Putamen (tissue), 1 donor: ENCODE measurements at places on chromosomes 2 and 18.

- DNase-seq = no peak
Measured at GRCh38 chr18:55179425-55179824, 220.2 kb upstream of the CCDC68 start.

- no peak for DNase-seq
Measured at GRCh38 chr18:24990671-24991134, 361.3 kb downstream of the ZNF521 start.

GRCh38 chr2:136055929-136056688 lies 61.8 kb downstream of the CXCR4 start:
- no peak for DNase-seq

DNA sequence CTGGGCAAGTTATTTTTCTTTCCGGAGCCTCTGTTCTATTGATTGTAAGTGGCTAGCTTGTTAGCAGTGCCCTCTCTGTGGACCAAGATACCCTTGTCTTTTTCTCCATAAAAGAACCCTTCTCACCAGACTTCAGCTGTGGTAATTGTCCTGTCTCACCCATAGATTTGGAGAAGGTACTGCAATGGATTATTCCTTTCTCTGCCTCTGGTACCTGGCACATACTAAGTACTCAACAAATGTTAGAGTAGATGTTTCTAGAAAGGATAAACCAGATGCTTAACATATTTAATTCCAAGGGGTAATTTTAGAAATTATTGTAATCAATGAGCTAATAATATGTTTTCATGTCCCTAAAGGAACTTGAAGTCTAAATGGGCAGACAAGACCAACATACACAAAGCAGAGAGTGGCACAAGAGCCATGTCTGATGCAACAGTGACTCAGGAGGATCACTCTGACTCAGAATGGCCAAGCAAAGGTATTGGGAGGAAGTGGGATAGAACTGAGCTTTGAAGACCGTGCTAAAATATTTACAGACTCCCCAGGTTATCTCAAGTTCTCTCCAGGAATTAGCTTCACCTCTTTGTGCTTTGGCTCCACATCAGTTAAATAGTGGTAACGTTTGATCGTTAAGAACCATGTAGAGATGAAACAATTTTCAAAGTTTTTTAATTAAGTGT lies 129.7 kb upstream of the OSR1 start:
- no peak for DNase-seq

DNA sequence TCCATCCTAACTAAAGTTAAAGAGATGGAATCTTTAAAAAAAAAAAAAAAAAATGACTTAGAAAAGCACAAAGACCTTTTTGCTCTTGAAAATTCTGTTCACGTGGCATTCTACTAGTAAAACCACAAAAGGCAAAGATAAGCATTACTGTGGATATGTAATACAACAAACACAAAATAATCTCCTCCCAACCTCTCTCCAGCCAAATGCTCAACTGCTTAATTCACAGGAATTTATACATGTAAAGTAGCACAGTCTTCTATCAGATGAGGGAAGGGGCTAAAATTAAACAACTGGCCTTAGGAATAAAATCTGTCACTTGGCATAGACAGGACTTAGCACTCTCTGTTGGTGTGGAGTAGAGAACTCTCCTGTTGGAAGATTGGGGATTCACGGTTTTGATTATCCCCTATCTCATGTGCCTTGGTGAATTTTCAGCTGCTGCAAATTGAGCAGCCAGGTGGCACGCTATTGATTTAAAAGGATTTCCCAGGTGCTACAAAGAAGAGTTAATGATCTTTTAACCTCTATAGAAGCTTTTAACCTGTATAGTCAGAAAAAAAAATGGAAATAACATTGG lies 57.4 kb downstream of the ATIC start:
- DNase-seq = no peak

DNA sequence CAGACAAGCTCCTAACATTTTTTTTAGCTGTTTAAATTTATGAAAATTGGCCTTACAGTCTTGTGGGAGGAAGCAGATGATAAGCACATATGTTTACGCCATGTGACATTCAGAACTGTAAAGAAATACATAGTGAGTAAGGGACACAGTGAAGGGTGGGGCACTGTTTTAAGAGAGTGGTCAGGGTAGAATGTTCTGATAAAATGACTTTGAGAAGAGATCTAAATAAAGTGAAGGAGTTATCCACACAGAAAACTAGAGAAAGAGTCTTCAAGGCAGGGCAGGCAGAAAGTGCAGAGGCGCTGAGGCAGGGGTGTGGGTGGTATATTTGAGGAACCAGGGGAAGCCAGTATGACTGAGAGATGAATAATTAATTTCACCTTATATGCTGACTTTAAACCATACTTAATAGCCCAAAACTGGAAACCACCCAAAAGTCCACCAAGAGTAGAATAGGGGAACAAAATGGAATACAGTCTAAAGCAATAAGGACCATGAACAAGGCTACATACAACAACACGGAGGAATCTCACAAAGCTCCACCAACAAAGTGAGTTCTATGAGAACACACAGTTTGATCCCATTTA lies 8.6 kb downstream of the MREG start:
- no peak for DNase-seq

- no peak for DNase-seq
Measured at GRCh38 chr2:228533156-228533555, 351.7 kb upstream of the SPHKAP start.

DNA sequence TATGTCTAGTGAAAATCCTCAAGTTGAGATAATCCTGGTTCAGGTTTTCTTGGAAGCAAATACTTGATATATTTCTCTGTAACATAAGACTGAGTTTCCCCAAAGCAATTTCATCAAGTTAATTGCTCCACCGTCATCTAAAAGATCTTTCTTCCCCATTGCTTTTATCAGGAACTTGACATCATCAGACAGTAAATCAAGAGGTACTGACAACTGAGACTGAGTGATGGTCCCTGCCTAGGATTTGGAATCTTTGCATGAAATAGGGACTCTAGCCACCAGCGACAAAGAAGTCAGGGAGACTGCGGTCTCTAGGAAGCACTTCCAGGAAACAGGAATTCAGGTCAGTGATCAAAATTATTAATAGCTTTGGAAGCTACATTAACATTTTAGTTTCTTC lies 43.4 kb upstream of the SCN1A start:
- no peak for DNase-seq

DNA sequence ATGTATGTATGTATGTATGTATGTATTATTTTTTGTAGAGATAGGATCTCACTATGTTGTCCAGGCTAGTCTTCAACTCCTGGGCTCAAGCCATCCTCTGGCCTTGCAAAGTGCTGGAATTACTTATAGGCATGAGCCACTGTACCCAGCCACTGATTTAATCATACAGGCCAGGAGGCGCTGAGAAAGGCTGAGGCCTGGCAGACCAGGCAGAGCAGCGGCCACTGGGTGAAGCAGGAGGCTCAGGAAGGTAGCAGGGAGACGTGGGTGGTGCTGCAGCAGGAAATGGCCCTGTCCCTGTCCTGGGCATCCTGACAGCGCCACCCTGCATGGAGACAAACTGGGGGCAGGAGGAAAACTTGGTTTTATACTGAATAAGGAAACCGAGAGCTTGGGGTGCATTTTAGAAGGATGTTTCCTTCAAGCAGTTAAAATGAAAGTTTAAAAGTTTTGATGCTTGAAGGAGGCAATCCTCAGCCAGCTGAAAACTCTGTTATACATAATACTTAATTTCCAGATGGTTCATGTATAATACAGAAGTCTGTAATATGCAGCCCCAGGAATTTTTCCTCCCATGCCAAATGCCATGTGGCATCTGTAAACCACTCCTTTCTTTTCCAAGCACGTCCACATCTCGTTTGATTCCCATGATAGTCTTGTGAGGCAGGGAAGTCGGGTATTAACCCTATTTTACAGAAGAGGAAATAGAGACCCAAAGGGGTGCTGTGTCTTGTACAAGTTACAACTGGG lies 182.4 kb downstream of the CELF4 start:
- DNase-seq = no peak

GRCh38 chr2:217360781-217361482 lies 501.1 kb upstream of the TNP1 start:
- DNase-seq = no peak

DNA sequence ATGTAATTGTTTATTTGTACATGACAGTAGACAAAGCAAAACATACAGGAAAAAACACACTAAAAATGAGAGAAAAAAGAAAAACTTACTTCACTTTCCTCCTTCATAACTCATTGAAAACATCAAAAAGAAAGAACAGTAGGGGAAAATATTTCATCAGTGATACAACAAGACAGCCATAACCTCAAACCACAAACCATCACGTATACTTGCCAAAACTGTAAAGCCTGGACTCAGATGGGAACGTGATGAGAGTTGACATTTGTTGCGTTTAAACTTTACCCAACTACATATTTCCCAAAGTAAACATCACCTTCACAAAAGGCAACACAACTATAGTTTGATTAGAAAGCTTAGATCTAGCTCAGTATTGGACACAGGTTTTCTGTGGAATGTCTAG lies 278.2 kb upstream of the COL3A1 start:
- no peak for DNase-seq

- DNase-seq = no peak
Measured at GRCh38 chr18:63160172-63160995, 159.2 kb downstream of the BCL2 start.

GRCh38 chr2:72104821-72105588 lies 42.7 kb downstream of the CYP26B1 start:
- no peak for DNase-seq

- DNase-seq = no peak
Measured at GRCh38 chr2:105769504-105769903, 24.8 kb downstream of the NCK2 start.

DNA sequence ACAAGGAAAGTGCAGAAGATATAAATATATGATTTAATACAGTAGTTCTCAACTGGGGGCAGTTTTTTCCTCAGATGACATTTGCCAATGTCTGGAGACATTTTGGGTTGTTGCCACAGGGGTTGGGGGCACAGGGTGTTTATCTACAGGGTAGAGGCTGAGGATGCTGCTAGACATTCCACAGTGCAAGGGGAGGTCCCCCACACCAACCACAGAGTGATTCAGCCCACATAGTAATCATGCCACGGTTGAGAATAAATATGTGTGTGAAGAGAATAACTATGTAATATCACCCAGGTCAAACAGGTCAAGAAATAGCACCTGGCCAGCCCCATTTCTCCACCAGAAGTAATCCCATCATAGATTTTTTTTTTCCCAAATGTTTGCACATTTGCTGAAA lies 17.9 kb downstream of the DYSF start:
- no peak for DNase-seq
